HT-29 (cell line): ENCODE measurements at places on chromosomes 5 and 9.
A peak's percentile ranks its signal among the peaks of the same experiment; 100 is the strongest.

- no peak for DNase-seq
These were observed 580.4 kb downstream of the DTWD2 start for GRCh38 chr5:118407958-118408357.

- no peak for DNase-seq
These were observed 19.0 kb downstream of the CARTPT start for GRCh38 chr5:71737931-71738539.

DNA sequence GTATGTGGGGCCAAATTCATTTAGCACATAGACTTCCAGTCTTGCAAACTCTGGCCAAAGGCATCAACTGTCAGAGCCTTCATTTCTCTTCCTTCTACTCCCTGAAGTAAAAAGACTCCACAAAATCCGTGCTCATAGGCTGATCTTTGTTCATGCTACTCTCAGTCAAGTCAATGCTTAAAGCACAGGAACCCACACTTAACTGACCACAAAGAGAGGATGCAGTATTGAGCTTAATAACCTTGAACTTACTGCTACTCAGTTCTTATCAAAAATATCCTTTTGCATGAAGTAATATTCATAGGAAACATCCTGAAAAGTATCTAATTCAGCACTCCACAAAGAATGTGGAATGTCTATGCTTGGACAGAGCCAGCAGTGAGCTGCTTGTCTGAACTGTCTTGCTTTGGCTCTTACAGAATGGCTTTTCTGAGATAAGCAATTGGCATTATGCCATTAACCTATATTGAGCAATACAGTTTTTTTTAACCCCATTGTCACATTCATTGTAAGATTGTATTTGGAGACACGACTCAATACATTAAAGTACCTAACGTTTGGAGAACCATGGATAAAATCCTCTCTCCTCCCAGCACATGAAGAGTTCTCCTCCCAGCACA lies 21.7 kb downstream of the LPAR1 start:
- no peak for DNase-seq

GRCh38 chr9:129962889-129963703 lies 79.9 kb downstream of the FNBP1 start:
- peak; percentile 43 for DNase-seq

- no peak for DNase-seq
These were observed 15.8 kb upstream of the FCHO2 start for GRCh38 chr5:72940082-72940481.
